ENCODE measurements at places on chromosomes 7 and 10.

GRCh38 chr7:114885836-114886235 lies 36.1 kb upstream of the MDFIC start:
- DNase-seq = no peak

DNA sequence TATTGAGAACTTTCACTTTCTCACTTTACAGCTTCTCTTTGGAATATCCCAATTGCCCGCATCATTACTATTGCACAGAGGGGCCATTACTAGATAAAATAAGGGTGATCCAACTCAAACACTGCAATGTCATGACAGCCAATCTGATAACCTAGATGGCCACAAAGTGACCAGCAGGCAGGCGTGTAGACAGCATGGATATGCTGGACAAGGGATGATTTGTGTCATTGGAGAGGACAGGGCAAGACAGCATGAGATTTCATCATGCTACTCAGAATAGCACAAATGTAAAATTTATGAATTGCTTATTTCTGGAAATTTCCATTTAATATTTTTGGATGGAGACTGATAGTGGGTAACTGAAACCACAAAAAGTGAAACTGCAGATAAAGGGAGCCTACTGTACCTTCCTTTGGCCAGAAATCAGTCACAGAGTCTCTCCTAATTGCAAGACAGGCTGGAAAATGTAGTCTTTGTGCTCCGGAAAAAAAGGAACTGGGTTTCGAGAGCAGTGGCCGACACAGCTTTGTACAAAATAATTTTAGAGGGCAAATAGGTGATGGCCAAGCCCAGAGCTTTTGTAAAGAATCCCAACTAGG lies 6.1 kb upstream of the GSDME start:
- DNase-seq = no peak

DNA sequence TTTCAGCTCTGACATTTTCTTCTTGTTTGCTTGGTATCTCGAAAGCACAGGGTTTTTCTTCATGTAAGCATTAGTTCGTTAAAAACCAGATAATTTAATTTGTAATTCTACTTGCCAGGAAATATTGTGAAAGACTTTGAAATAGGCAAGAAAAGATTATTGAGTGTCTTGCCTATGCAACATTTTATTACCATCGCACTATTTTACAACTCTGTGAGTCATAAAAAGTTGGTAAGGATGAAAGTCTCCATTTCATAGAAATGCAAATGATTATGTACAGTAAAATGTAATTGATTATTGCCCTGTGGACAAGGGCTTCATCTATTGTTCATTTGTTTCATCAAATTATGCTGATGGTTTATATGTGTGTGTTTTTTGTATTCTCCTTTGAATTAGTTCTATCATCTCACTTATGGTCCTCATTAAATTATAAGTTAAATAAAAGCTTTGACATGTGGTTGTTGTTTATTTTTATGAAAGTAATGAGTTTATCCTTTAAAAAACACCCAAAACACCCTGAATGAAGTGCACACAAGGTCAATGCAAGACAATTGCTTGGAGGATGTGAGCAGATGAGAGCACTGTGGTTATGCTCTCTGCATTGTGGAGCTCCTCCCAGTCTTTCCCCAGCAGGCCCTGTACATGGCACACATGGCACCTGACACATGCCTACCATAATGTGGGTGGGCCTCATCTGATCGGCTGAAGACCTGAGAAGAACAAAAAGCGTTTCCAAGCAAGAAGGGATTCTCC lies 230.8 kb downstream of the CXCL12 start:
- no peak for DNase-seq

DNA sequence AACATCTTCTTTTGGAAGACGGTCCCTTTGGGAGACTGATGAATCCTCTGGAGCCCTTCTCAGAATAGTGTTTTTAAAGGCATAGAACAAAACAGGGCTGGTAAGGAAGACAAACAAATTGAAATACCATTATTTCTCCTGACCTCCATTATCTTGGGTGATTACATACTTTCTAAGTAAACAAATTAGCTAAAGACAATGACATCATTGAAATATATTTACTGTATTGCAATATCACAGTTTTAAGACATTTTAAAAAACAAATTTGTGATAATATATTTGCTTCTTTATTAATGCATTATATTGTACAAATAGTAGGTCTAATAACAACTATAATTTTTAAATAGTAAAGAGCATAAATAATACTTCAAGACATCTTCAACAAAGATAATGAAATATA lies 152.2 kb upstream of the CDK1 start:
- no peak for DNase-seq

DNA sequence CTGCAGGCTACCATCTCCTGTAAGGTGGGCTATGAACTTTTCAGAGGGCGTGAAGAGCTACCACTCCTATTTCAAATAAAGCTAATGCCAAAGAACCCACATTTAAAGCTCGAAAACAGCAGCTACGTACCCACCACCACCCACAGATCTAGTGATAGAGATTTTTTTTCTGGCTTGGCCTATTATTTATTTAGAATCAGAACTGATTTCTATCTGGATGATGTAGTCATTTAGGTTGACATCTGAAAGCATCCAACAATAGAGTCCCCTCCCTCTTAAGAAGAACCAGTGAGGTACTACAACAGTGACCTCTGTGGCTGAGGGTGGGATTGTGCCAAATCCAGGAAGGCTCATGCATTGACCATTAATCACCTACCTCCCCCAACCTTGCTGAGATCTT lies 113.8 kb upstream of the ADO start:
- no peak for DNase-seq

DNA sequence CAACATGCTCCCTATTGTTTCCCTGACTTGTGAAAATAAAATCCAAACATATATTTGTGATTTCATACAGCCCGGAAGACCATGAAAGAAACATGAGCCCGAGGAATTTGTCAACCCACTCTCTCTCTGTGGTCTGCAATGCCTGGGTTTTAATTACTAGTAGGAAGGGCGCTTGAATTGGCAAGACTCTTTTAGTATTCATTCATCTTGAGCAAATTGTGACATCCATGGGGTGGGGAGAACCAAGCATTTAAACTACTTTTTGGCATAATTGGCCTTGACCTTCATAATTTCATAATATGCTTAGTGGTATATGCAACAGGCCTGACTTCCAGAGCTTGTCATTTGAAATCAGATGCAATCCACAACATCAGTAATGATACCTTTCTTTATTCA lies 142.4 kb upstream of the BMPER start:
- DNase-seq = no peak

DNA sequence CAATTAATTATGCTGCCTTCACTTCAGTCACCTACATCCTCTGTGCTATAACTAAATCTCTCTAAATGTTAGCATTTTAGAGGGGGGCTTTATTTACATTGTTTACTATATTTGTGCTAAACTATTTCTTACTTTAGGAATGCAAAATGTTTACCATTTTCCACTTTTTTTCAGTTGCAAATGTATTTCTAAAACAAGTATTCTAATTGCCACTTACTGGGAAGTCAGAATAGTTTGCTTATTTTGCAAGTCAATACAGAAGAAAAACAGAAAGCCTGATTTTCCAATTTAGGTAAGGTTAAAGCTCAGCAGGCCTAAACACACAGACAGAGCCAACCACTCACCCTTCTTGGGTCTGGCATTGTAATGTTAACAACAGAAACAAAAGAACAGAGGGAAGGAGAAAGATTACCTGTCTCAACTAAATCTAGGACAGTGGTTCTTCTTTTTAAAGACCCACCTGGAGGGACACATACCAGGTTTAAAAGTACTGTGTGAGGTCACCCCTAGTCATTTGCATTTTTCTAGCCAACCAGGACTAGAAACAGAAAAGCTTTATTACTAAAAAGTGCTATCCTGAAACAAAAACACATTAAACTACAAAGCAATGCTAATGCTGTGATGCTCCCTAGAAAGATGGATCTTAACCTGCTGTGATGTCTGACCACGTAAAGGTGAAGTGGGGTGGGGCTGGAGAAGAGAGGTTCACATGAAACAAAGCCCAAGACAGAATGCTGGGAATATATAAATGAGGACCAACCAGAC lies 178.2 kb downstream of the SLC25A13 start:
- no peak for DNase-seq

GRCh38 chr10:62244088-62244487 lies 24.6 kb downstream of the RTKN2 start:
- no peak for DNase-seq

DNA sequence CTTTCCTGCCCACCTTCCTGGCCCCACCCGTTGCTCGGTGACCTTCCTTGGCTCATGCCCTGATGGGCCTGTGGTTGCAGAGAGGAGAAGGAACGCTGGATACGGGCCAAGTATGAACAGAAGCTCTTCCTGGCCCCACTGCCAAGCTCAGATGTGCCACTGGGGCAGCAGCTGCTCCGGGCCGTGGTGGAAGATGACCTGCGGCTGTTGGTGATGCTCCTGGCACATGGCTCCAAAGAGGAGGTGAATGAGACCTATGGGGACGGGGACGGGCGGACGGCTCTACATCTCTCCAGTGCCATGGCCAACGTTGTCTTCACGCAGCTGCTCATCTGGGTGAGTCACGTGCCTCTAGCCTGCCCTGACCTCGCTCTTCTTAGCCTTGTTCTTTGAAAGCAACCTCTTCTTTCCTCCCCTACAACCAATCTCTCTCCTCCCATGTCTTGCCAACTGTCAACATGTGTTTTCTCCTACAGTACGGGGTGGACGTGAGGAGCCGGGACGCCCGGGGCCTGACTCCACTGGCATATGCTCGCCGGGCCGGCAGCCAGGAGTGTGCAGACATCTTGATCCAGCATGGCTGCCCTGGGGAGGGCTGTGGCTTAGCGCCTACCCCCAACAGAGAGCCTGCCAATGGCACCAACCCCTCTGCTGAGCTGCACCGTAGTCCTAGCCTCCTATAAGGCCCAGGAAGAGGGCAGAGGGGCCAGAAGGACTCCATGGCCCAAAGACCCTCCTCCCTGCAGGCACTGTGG lies 24.1 kb downstream of the GBX1 start:
- DNase-seq = no peak

GRCh38 chr10:90308223-90308622 lies 549.6 kb downstream of the HTR7 start:
- no peak for DNase-seq

DNA sequence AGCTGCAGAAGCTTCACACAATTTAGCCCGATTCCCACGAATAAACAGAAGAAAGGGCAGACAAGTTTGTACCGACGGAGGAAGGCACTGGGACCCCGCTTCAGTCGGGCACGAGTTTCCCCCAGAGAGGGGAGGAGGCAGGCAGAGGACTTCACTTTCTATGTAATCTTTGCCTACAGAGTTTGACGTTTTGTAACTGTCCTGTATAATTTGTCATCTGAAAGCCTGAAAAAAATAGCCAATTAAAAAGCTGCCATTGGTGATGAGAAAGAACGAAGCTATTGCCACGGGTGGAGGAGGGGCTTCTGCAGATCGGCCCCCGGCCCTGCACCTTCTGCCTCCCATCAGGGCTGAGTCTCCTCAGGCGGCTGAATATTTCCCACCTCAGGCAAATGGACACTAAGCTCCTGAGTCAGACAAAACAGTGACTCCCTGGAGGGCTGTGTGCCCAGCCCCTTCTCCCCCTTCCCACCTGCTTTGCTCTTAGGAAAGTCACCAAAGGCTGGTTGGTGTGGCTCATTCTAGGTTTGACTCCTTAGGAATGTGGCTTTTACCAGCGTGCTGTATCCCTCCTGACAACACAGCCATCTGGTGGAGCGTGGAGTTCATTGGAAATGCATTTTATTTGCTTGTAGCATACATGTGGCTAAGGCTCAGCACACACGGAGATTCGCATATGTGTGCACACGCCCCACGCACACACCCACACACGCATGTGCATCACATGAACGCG lies 117.4 kb downstream of the VIPR2 start:
- DNase-seq = no peak

DNA sequence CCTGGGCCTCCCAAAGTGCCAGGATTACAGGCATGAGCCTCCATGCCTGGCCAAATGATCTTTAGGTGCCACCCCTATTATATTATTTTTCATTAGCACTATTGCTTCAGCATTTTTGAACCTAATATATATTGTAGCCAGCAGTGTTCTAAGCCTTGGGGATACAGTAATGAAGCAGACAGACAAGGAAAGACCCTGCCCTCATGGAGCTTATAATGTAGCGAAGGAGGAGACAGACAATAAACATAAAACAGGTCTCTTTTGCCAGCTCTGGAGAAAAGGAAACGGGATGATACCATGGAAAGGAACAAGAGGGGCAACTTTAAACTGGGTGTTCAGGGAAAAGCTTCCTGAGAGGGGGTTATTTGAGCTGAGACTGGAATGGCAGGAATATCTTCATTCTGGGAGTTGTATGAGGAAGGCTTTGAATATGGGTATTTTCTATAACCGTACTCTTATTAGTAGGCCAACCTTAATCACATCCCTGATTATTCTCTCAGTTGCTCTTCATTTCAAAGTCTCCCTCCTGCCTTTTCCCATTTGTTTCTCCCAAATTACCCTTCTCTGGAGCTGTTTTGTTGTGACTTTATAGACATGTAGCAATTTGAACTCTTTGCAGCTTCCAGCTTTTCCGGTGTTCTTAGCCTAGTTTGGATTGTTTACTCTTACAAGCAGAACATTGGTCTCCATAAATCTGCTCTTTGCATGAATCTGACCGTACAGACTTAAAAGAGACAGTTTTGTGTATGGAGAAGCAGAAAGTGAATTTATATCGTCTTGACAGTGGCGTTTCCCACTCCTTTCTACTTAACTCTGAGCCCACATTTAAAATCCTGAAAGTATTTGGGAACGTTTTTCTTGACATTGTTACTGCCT lies 19.0 kb downstream of the PRKAR2B start:
- DNase-seq = no peak

GRCh38 chr7:2544541-2545188 lies 10.7 kb downstream of the BRAT1 start:
- no peak for DNase-seq

GRCh38 chr10:28849309-28849708 lies 172.0 kb downstream of the BAMBI start:
- DNase-seq = no peak

GRCh38 chr7:76196786-76197185 lies 4.9 kb upstream of the SRRM3 start:
- DNase-seq = no peak
